ENCODE measurements at places on chromosomes 11 and 22.

DNA sequence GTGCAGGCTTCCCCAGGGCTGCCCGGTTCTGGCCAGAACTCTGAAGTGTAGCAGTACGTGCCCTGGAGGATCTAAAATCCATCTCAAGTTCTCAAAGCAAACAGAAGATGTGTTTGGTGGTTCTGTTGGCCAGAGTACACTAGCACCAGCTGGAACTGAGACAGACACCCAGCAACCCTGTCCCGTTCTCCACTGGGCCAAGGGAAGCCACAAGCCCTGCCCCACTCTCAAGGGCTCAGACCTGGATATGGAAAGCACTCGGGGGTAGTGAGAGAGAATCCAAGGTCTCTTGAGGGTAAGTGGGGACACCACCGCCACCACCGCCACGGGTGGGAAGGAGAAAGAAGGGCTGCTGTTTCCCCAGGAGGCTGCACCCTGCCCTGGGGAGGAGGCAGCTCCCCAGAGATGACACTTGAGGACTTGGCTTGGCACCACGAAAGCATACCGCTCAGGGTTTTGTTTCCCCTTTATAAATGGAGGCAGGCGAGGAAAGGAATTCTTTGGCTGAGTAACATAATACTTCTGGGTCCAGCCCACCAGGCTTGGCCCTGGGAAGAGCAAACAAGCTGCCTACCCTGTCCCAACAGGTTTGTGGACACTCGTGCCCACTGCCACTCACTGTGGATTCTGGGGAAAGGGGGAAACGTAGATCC is 56.1 kb upstream of the POU2AF1 start:
- DNase-seq, result no peak

- DNase-seq, result no peak
Observed at GRCh38 chr11:77085652-77086051, 17.0 kb upstream of the OMP start.

- DNase-seq, result no peak
Observed at GRCh38 chr11:59198726-59199125, 14.0 kb downstream of the MPEG1 start.

- no peak for DNase-seq
Observed at GRCh38 chr11:132054822-132055221, 684.4 kb downstream of the NTM start.

DNA sequence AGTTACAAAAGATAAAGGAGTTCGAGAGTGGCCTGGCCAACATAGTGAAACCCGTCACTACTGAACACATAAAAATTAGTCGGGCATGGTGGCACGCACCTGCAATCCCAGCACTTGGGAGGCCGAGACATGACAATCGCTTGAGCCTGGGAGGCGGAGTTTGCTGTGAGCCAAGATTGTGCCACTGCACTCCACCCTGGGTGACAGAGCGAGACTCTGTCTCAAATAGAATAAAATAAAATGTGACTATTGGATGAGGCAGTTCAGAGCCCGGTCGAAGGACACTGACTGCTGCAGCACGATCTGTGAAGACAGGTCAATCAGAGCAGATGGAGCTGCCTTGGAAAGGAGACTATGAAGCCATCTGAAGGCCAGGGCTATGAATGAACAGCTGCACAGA is 37.7 kb upstream of the ANO1 start:
- DNase-seq, result no peak

- DNase-seq, result no peak
Observed at GRCh38 chr22:27695925-27696324, 105.6 kb downstream of the MN1 start.

- DNase-seq, result no peak
Observed at GRCh38 chr11:63558459-63559157, 4.6 kb downstream of the PLAAT2 start.

DNA sequence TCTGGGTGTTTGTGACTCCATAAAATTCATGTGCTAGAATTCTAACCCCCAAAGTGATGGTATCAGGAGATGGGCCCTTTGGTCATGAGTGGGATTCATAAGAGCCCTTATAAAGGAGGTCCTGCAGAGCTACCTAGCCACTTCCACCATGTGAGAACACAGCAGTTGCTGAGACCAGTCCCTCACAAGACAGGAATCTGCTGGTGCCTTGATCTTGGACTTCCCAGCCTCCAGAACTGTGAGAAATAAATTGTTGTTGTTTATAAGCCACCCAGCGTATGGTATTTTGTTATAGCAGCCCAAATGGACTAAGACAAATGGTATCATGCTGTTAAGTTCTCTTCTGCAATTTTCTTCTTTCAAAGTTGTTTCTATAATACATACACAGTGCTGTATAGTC is 1.5 kb upstream of the PLAAT5 start:
- DNase-seq, result no peak

- DNase-seq, result no peak
Observed at GRCh38 chr22:47940211-47940610, 1177.8 kb downstream of the TBC1D22A start.

DNA sequence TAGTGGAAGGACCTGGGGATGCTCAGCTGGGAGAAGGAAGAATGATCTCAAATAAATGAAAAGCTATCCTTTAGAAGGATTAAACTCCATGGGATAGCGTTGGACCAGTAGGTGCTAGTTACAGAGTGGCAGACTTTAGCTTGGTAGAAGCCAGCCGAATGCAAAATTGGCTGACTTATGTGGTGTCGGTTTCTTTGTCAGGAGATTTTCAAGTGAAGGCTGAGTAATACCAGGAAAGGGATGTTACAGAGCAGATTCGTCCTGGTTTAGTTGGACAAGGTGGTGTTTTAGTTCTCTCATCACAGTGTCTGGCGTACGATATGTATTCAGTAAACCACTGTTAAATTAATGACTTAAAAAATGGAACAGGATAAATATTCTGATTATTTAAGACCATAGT is 26.0 kb downstream of the FDX1 start:
- DNase-seq, result no peak

DNA sequence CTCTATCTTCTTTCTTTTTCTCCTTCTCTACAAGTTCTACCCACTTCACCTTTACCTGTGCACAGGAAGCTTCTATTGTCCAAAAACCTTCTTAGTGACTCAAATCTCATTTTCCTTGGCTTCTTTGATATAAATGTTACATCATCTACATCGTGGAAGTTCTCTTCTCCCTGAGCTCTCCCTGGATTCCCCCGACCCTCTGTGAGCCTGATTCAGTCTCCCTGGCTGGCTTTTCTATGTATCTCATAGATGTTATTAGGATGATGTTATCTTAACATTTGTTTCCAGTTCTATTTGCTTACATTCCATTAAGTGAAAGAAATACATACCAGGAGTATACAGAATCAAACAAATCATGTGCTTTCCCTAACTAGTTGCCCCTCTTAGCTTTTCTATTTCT is 235.8 kb upstream of the PITPNB start:
- no peak for DNase-seq

GRCh38 chr11:89487016-89487415 is 4.2 kb downstream of the NOX4 start:
- DNase-seq, result no peak

- no peak for DNase-seq
Observed at GRCh38 chr22:39915295-39915726, 14.4 kb downstream of the GRAP2 start.

Measured in NAMALWA (cell line).